Stimulated activated CD8-positive, alpha-beta memory T cell treated with anti-CD3 and anti-CD28 coated beads, Interleukin-4, amount 100 ng/mL, for 4 hours (primary cell): ENCODE measurements at places on chromosomes 3 and 15.

DNA sequence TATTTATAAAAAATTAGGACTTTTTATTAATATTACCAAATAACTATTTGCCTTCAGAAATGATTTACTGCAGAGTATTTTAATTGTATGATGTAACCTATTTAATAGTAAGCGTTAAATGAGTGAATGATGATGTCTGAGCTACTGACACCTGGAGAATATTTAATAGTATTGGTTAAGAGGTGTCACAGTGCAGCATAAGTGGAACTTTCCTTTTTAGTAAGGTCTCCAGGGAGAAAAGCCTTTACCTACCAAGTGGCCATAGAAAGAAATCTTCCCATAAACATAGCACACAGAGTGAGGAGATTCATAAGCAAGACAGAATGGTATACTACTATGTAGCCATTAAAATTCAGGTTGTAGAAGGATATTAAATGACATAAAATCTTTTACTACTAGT, 441.7 kb downstream of the TBL1XR1 start:
- DNase-seq, result no peak

DNA sequence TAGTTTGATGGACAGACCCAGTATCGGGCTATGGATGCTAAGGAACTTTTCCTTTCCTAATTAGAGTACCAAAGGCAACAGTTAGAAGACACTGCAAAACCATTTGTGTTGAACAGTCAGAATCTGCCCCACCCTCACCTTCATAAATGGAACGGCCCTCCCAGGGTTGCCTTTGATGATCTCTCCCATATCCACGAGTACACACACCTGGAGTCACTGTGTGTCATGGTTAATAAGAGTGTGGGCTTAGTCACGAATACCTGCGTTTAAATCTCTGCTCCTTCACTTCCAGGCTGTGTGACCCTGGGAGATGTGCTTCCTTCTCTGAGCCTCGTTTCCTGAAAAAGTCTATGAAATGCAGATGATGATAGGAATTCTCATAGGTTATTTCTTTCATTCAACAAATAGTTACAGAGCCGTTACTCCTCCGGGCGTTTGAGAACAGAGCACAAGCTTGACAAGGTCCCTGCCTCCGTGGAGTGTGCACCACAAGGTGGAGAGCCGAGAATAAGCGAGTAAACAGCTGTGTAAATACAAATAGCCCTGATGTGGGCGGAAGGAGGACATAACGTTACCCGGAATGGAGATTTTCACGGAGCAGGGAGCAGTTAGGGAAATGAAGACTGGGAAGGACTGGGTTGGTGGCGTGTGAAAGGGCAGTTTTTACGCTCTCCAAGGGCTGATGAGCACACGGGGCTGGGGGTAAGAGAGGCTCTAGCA, 6.7 kb downstream of the SLC51A start:
- no peak for DNase-seq

DNA sequence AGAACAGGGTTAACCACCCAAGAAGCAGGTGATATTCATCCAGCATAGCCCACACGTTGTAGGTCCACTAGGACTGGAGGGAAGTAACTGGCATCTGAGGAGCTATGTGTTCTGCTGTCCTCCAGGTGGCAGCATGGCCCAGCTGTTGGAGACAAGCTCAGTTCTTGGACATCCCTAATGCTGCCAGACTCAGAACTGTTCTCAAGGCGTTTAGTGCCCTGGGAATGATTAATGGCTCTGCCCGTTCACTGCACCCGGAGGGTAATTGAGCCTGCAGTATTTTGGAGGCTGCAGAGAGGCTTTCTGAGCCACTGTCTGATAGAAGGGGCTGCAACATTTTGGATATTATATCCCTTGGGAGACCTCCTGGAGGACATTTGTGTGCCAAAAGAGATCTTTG, 521.3 kb upstream of the SEMA6D start:
- no peak for DNase-seq

- DNase-seq, result no peak
Measured at GRCh38 chr15:50098545-50098944, 20.5 kb downstream of the ATP8B4 start.

GRCh38 chr3:23691357-23691895, 114.3 kb upstream of the UBE2E1 start:
- DNase-seq, result no peak

DNA sequence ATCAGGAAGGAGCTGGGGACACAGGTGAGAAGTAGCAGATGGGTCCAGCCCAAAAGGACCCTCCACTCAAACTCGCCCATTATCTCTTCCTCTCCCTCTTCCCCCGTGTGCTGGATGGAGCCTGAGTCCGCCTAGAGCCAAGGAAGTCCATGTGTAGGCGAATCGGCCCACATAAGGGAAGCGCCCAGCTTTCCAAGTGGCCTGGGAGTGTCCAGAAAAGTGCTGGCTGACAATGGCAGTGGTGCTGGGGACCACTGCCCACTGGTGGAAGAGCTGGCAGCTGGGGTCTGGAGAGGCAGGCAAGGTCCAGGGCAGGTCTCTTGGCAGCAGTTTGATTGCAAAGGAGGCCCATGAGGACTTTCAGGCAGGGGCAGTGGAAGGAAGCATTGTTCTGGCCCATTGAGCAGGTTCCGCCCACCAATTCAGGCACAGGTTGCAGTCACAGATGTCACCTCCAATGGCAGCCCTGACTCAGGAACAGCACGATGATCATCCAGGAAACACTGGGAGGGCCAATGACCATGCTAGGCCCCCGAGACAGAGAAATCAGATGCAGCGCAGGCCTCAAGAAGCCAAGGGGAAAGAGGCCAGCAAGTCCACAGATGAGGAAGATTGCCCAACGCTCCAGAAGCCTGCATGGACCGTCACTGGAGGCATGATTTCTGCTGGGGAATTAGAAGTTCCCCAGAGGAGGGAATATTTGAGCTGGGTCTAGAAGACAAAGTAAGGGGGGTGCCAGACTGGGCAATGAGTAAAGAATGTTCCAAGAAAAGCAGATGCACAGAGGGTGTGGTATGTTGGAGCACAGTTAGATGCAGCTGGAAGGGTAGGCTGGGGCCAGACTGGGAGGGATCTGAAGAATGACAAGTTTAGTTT, 3.0 kb downstream of the MFGE8 start:
- no peak for DNase-seq

DNA sequence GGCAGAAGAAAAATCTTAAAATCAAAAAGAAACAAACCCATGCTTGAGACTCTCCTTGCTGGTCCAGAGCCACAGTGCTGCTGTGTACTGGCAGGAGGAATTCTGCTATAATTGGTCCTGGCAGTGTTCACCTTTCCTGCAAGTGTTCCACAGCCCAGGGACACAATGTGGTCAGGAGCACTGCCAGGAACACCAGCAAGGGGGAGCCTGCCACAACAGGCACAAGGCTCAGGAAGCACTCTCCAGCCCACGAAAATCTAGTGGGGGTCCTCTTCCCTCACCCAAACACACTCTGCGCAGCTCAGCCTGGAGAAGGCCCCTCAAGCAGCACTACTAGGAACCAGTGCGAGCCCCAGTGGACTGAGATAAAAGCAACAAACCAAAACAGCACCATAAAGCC, 92.9 kb downstream of the UBE3A start:
- DNase-seq, result no peak

- no peak for DNase-seq
Measured at GRCh38 chr3:37291275-37291700, 116.9 kb upstream of the LRRFIP2 start.

- no peak for DNase-seq
Measured at GRCh38 chr3:184323696-184324095, 9.3 kb downstream of the EIF4G1 start.

DNA sequence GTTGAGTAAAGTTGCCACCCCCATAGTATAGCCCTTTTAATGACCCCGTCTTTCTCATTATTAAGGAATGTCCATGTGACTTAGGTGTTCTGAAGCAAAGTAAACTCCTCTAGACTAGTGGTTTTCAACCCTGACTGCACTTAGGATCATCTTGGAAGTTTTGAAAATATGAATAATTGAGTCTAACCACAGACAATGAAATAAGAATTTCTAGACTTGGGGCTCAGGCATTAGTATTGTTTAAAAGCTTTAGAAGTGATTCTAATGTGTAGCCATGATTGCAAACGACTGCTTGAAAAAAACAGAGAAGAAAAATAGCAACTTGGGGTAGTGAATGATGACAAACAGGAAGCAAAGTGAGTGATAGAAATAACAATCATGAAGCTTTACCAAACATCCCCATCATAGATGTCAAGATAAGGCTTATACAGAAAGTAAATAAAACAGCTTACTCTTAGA, 35.0 kb downstream of the ALCAM start:
- no peak for DNase-seq

DNA sequence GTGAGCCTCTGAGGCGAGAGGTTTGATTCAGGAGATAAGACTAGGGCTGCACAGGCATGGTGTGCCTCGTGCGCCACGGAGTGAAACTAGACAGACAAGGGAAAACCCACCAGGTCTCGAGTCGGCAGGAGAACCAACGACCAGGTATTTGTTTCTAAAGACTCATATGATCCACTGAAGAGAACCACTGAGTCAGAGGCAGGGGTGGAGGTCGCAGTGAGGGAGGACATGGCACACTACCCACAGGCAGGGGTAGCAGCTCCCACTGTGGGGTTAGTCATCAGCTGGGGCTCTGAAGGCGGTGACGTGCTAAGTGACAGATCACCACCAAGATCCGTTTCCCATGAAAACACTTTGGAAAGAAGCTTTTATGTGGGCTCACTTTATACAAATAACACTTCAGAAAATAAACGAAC, 45.7 kb downstream of the CHSY1 start:
- DNase-seq, result peak; percentile 63

GRCh38 chr3:63955036-63955650, 43.0 kb upstream of the SCAANT1 start:
- DNase-seq, result no peak

DNA sequence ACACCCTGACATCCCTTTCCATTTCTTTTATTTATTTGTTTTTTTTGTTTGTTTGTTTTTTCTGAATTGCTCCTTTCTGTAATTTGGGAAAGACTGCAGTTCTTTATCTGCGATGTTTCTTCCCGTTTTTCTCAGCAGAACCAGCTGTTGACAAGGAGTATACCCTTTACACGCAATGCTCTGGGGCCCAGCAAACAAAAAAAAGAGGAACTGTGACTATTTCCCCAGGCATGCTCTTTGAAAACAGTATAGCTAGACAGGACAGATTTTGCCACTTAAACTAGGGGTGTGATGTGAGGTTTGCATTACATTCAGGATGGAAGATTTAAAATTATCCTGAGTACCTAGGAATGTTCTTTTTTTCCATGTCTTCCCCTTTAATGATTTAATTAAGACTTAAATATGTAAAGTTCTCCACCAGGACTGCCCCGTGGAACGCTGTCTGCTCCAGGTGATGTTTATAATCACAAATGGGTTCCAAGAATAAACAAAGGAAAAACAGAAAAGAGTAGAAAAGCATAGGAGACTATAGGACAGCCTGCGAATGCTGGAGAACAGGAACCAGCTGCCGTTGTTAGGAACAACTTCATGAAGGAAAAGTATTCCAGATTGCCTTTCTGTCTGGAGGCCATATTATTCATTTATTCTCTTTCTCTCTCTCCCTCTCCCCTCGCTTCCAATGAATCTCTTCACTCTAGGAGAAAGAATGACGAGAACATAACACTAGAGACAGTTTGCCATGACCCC, 43.3 kb downstream of the TGFBR2 start:
- DNase-seq, result no peak

DNA sequence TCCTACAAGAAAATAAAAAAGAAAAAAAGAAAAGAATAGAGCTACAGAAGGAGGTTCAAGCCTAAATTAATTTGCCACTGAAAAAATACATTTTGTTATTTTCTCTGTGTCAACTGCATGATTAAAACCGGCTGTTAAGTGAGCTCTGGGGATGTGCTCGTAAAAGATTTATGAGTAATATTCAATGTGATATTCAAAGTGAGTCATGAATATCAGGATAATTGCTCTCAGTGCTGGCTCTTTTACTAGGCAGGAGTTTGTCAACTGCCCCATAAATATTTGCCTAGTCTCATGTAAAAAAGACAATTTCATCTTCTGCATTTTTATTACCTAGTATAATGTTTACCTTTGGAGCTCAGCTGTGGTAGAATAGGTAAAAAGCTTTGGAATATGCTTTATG, 78.9 kb downstream of the CDIN1 start:
- no peak for DNase-seq

- DNase-seq, result no peak
Measured at GRCh38 chr3:84943379-84943778, 15.4 kb upstream of the CADM2 start.

- DNase-seq, result no peak
Measured at GRCh38 chr3:104190681-104191080, 1176.0 kb upstream of the ALCAM start.

DNA sequence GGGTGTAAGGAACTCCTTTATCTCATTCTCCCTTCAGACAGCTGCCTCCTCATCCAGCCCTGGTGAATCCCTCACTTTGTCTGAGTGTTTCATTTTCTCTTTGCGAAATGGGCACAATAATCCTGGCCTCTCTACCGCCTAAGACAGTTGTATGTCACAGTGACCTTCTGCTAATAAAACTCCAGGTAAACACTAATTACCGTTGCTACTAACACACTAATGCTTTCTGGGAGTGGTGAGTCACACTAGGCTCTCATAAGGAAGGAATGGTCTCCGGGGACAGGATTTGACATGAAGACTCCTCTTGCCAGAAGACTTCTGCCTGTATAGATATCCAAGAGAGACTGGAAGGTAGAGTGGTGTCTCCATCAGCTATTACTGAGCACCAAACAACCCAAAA, 71.7 kb upstream of the SNRK start:
- DNase-seq, result no peak

- DNase-seq, result no peak
Measured at GRCh38 chr15:101152914-101153313, 98.9 kb downstream of the CHSY1 start.

- DNase-seq, result no peak
Measured at GRCh38 chr3:78812166-78812565, 955.6 kb downstream of the ROBO1 start.

DNA sequence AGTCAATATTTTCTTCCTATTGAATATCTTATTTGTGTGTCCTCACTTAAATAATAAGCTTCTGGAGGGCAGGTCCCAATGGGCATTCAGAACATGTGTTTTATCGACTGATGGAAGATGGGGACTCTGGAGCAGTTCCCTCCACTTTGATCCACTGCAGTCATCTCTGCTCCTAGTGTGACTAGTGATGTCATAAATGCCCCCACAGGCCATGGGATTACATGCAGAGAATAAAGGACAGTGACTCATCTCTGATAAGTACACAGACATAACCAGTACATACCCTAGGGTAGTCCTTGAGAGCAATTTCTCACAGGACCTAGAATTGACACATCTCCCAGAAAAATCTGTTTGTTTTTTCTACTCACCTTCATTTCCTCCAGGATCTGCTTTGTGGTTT, 49.4 kb upstream of the FMN1 start:
- no peak for DNase-seq

GRCh38 chr15:58453931-58454793, 22.4 kb downstream of the LIPC start:
- DNase-seq, result peak; percentile 24

GRCh38 chr15:76529911-76530310, 193.3 kb downstream of the ISL2 start:
- DNase-seq, result no peak

GRCh38 chr15:40277471-40277870, 5.4 kb downstream of the ANKRD63 start:
- no peak for DNase-seq

DNA sequence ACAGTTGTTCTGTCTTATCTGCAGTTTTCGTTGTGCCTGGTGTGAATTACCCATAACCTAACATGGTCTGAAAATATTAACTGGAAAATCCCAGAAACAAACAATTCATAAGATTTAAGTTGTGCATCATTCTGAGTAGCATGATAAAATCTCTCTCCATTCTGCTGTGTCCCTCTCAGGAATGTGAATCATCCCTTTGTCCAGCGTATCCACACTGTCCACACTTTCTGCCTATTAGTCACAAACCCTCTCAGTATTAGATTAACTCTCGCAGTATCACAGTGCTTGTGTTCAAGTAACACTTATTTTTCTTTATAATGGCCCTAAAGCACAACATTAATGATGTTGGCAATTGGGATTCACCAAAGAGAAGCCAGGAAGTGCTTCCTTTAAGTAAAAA, 203.2 kb downstream of the CGGBP1 start:
- DNase-seq, result no peak
